ENCODE measurements at places on chromosomes 2 and 18.

DNA sequence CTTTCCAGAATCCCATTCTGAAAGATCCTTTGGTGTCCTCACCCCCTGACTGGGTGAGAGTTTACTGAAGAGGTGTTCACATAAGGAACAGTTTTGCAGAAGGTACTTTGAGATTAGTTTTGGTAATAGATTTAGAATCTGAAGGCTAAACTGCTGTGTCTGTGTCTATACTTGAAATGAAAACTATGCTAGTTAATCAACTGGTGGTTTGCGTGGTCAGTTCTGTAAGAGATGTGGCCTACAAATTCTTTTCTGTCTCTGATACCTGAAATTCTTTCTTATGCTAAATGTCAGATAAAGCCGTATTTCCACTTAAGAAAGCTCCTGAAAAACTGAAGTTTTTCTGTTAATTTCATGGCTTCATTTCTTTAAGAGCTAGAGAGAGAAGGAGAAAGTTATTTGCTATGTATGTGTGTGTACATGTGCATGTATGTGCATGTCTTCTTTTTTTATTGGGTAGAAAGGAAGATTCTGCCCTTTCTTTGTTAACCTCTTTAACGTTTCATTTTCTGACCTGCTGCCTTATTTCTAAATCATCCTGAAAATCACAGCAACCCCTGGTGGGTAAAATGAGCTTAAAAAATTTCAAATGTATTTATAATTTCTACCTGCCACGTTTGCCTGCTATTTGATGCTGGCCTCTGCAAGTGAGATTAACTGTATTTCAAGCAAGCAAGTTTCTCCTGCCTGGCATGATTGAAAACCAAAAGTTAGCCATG lies 552.0 kb upstream of the NRP2 start:
- DNase-seq = no peak

- DNase-seq = no peak
Measured at GRCh38 chr2:105413206-105413605, 14.4 kb upstream of the FHL2 start.

DNA sequence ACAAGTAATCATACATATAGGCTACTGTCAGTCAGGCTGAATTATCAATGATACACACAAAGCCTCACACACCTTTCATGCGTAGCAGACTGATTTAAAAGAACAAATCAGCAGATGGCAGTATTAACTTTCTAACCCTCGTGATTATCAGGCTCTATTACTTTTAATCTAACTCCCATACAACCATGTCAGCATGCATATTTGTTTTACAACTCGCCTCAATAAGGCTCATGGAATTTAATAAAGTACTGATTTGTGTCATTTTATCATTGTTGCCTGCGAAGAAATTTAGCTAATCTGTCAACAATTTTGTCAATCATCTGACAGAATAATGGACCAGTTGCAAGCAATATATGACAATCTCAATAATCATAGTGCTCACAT lies 82.8 kb downstream of the SLC25A12 start:
- no peak for DNase-seq

DNA sequence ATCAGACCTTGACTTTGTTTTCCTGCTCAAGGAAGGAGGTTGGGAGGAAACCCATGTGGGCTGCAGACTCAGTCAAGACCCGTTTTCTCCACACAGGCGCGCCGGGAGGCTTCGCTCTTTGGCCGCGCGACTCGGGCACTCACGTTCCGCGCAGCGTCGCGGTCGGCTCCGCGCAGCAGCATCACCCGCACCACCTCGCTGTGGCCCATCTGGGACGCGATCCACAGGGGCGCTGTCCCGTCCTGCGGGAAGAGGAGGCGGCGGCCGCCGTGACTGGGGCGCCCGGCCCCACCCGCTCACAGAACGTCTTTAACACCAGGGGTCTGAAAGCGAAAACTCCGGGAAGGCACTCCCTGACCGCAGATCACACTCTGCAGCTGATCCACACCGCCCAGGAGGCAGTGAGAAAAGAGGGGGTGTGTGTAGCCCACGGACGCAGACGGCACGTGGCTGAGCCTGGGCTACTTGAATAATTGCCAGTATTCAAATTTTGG lies 33.1 kb upstream of the NPC1 start:
- DNase-seq = no peak
